Mammary microvascular endothelial cell (primary cell): ENCODE measurements at places on chromosomes 1 and 21. TPM values are rescaled to one million over a fixed set of nuclear protein-coding genes. Genes with fewer than 3 reads are reported as not detected.

Gene ROR1
- 2.8 and 3.3 TPM in 2 replicates for total RNA-seq

Gene RASAL2
- 12.3 and 15.3 TPM in 2 replicates for total RNA-seq

Gene ZMYM1
- 11.7 and 19.8 TPM in 2 replicates for total RNA-seq

Gene VCAM1
- total RNA-seq: 2.3 and 3.0 TPM in 2 replicates

Gene FBXO28
- total RNA-seq: 27.0 and 33.3 TPM in 2 replicates

Gene CELA2B
- not detected in 2 replicates for total RNA-seq

Gene LRRC38
- 0.40 and 0.54 TPM in 2 replicates for total RNA-seq

Gene CCDC181
- not detected in 2 replicates for total RNA-seq

Gene MCOLN2
- not detected in 2 replicates for total RNA-seq

Gene NCAM2
- under 0.01 and 0.05 TPM in 2 replicates for total RNA-seq

Gene PTPRC
- total RNA-seq: not detected in 2 replicates

Gene EDN2
- not detected in 2 replicates for total RNA-seq

Gene CD84
- not detected in 2 replicates for total RNA-seq

Gene BSND
- total RNA-seq: not detected in 2 replicates

Gene SLC5A3
- total RNA-seq: 2.9 and 3.2 TPM in 2 replicates

Gene KPRP
- not detected in 2 replicates for total RNA-seq

Gene CDC14A
- 7.8 and 10.0 TPM in 2 replicates for total RNA-seq

Gene LMOD1
- 0.10 TPM in 1 of 2 replicates, not detected in the other for total RNA-seq

Gene UBIAD1
- total RNA-seq: 8.8 and 14.0 TPM in 2 replicates

Gene NKAIN1
- 0.47 TPM in 1 of 2 replicates, not detected in the other for total RNA-seq

Gene WDTC1
- 20.1 and 23.4 TPM in 2 replicates for total RNA-seq

Gene VHLL
- not detected in 2 replicates for total RNA-seq

Gene CASQ1
- not detected in 2 replicates for total RNA-seq

Gene NADK
- 56.0 and 60.1 TPM in 2 replicates for total RNA-seq

Gene HPCA
- total RNA-seq: not detected in 2 replicates

Gene PAPPA2
- 0.05 and 0.13 TPM in 2 replicates for total RNA-seq

Gene F5
- total RNA-seq: not detected in 2 replicates

Gene FCRL5
- total RNA-seq: not detected in 2 replicates

Gene TFF3
- 13.9 and 14.9 TPM in 2 replicates for total RNA-seq

Gene NBPF6
- not detected in 2 replicates for total RNA-seq

Gene GJA5
- 0.59 and 1.7 TPM in 2 replicates for total RNA-seq

Gene SDHB
- 163 and 185 TPM in 2 replicates for total RNA-seq

Gene FAM177B
- not detected in 2 replicates for total RNA-seq

Gene CCDC27
- not detected in 2 replicates for total RNA-seq
